ENCODE measurements at places on chromosomes 6 and 20. TPM values are rescaled to one million over a fixed set of nuclear protein-coding genes. Genes with fewer than 3 reads are reported as not detected.

HCRTR2 gene
- total RNA-seq = not detected

RNF8 gene
- 18.8 TPM for total RNA-seq

GID8 gene
- total RNA-seq = 59.8 TPM

BPIFB4 gene
- not detected for total RNA-seq

DLL1 gene
- total RNA-seq = 6.1 TPM

RCAN2 gene
- under 0.01 TPM for total RNA-seq

KCNG1 gene
- total RNA-seq = 145 TPM

PKIB gene
- 3.3 TPM for total RNA-seq

RAET1E gene
- 18.5 TPM for total RNA-seq

ZNF311 gene
- total RNA-seq = 4.8 TPM

UBD gene
- not detected for total RNA-seq

BPIFB2 gene
- not detected for total RNA-seq

MDFI gene
- 67.1 TPM for total RNA-seq

GPR63 gene
- 0.68 TPM for total RNA-seq

FAXC gene
- total RNA-seq = 1.0 TPM

C6orf15 gene
- total RNA-seq = 0.34 TPM

TNFRSF6B gene
- total RNA-seq = 5.5 TPM

RAB44 gene
- under 0.01 TPM for total RNA-seq

ZBP1 gene
- not detected for total RNA-seq

LZTS3 gene
- 14.4 TPM for total RNA-seq

MYH7B gene
- under 0.01 TPM for total RNA-seq

GGT7 gene
- 1.4 TPM for total RNA-seq

TP53INP2 gene
- total RNA-seq = 3.6 TPM

Data from nasal cavity respiratory epithelium epithelial cell of viscerocranial mucosa (primary cell).